ENCODE measurements at places on chromosomes 6 and 20. TPM values are rescaled to one million over a fixed set of nuclear protein-coding genes. Genes with fewer than 3 reads are reported as not detected.
A peak's percentile ranks its signal among the peaks of the same experiment; 100 is the strongest.

DNA sequence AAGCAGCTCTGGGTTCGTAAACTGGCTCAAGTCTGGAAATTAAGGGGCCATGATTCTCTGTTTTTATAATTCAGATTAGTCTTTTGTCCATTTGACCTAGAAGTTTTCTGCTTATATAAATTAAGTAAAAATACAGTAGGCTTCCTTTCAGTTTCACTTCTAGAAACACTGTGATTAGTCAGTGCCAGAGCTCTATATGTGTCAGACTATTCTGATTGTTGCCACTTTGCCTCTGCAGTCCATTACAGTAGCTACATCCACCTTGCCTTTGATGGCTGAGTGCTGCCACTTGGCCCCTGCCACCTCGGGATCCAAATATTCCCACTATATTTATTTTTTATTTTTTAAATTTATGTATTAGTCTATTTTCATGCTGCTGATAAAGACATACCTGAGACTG, 7.9 kb downstream of the ZC2HC1B start:
- peaks cover 3% of the 10 kb centered on the region for H3K36me3 ChIP-seq
- DNase-seq: no peak
- H3K4me3 ChIP-seq: no peak overlapping the region
- no peaks in the 10 kb centered on the region for H3K27me3 ChIP-seq
- no peak overlapping the region for H3K27ac ChIP-seq

GRCh38 chr6:21914121-21914973, 320.8 kb downstream of the SOX4 start:
- peaks cover 5% of the 10 kb centered on the region for H3K27me3 ChIP-seq
- H3K4me3 ChIP-seq: peak overlapping the region; percentile 39
- peaks cover 27% of the 10 kb centered on the region for H3K4me1 ChIP-seq
- DNase-seq: peak; percentile 8
- no peak overlapping the region for H3K27ac ChIP-seq

DNA sequence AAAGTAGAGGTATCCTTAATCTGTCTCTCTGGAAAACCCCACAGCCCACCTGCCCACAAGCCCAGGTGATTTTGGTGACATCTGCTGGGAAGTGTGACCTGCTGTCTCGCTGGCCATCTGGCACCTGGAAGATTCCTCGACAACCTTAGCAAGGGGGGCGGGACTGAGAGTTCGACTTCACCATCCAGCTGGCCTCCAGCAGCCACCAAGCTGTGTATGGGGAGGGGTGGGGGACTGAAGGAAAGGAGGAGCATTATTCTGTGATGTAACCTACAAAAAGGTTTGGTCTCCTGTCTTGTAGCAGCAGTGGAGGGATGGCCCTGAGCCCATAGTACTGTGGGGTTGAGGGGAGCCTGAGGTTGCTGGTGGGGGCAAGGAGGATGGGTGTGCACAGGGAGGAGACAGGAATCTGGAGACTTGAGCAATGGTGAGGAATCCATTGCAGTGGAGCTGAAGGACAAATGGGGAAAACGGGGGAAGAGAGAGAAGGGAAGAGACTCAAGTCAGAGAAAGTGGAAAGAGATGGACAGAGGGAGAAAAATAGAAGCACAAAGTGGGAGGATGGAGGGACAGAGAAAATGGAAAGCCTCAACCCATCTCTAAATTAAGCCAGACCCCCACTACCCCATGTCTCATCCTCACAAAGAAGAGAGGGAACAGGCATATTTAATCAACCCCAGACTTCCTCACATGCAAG, 4.0 kb downstream of the LY6G6F start:
- H3K36me3 ChIP-seq: no peaks in the 10 kb centered on the region
- no peak for DNase-seq
- H3K4me1 ChIP-seq: peaks cover 15% of the 10 kb centered on the region
- H3K27me3 ChIP-seq: peaks cover 10% of the 10 kb centered on the region
- H3K27ac ChIP-seq: no peak overlapping the region

- H3K4me3 ChIP-seq: no peak overlapping the region
- no peak overlapping the region for H3K27ac ChIP-seq
- DNase-seq: no peak
- H3K4me1 ChIP-seq: no peaks in the 10 kb centered on the region
- H3K27me3 ChIP-seq: no peaks in the 10 kb centered on the region
- no peaks in the 10 kb centered on the region for H3K36me3 ChIP-seq
Measured at GRCh38 chr6:124535746-124536145, 426.5 kb upstream of the RNF217 start.

GRCh38 chr20:61562491-61562890, 310.4 kb downstream of the CDH4 start:
- no peak overlapping the region for H3K4me3 ChIP-seq
- no peaks in the 10 kb centered on the region for H3K27me3 ChIP-seq
- DNase-seq: no peak
- H3K4me1 ChIP-seq: no peaks in the 10 kb centered on the region
- no peak overlapping the region for H3K27ac ChIP-seq
- no peaks in the 10 kb centered on the region for H3K36me3 ChIP-seq

DNA sequence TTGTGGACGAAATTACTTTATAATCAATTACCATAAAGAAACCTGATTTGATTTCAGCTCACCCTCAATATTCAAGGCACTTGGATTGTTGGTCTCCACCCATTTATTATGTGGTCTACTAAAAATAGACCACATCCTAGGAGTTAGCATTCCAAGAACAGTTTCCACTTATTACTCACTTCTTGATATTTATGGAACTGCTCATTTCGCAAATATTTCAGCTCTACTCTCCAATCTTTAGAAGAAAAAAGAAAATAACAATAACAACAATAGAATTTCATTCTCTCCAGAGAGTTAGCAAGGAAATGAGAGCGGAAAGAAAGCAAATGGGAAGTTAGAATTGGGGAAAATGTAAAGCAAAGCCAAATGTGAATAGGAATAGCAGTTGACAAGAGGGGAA, 26.2 kb upstream of the HDAC2 start:
- H3K4me1 ChIP-seq: no peaks in the 10 kb centered on the region
- no peak for DNase-seq
- H3K27me3 ChIP-seq: peaks cover 14% of the 10 kb centered on the region
- H3K27ac ChIP-seq: no peak overlapping the region
- no peak overlapping the region for H3K4me3 ChIP-seq

GRCh38 chr6:93721386-93722048, 302.2 kb upstream of the EPHA7 start:
- H3K4me1 ChIP-seq: no peaks in the 10 kb centered on the region
- no peak overlapping the region for H3K27ac ChIP-seq
- DNase-seq: no peak
- no peak overlapping the region for H3K4me3 ChIP-seq

DNA sequence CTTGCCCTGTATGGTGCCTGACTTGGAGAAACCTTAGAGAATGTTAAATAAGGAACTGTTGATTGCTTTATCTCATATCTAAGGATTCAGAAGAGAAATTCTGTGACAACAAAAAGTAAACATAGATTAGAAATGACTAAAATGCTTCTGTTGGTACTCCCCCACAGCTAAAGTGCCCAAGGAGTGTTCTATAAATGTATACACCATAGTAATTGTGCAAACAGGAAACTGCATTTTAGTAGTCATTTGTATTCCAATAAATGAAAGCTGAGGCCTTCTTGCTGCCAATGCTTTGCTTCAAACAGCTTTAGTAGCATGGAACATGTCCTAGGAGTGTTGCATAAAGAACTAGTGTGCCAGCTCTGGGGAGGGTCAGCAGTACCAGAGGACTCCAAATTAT, 343.7 kb upstream of the IRAK1BP1 start:
- H3K27me3 ChIP-seq: no peaks in the 10 kb centered on the region
- no peak overlapping the region for H3K4me3 ChIP-seq
- H3K27ac ChIP-seq: no peak overlapping the region
- H3K4me1 ChIP-seq: no peaks in the 10 kb centered on the region
- no peaks in the 10 kb centered on the region for H3K36me3 ChIP-seq

DNA sequence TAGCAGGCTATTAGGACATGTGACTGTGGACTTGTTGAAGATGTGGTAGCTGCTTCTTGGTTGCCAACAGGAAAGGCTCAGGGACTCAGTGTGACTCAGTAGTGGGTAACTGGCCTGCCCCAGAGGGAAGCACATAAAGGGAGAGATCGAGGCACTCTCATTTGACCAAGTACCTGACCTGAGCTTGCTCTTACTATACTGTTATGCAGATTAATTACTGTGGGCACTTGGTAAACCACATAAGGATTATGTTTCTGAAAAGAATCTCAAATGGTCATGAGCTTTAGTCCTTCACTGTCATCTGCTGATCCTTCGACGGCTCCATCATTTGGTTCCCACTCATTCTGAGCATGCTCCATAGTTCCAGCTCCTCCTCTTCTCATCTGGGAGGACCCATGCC, 48.2 kb upstream of the RPL7L1 start:
- peaks cover 34% of the 10 kb centered on the region for H3K36me3 ChIP-seq
- no peaks in the 10 kb centered on the region for H3K27me3 ChIP-seq
- no peaks in the 10 kb centered on the region for H3K4me1 ChIP-seq
- DNase-seq: no peak
- no peak overlapping the region for H3K4me3 ChIP-seq

GRCh38 chr20:59786801-59787537, 146.5 kb downstream of the SYCP2 start:
- H3K4me1 ChIP-seq: no peaks in the 10 kb centered on the region
- DNase-seq: no peak
- no peaks in the 10 kb centered on the region for H3K27me3 ChIP-seq
- no peak overlapping the region for H3K4me3 ChIP-seq

DNA sequence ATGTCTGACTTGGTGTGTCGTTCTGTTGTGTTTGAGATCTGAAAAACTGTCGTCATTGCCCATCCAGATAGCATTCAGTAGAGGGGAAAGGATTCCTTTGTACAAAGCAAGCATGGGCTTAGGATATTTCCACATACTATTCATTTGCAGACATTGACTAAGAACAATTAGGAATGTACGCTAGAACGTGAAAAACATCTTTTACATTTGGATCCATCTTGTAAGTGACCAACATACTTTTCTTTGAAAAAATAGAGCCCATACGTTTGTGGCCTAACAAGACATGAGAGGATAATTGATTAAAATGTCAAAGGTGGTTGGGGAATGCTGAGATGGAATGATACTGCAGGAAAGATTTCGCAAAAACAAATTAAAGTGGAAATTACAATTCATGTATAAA, 225.8 kb upstream of the QKI start:
- no peak overlapping the region for H3K4me3 ChIP-seq
- peaks cover 4% of the 10 kb centered on the region for H3K27me3 ChIP-seq
- no peak for DNase-seq
- no peak overlapping the region for H3K27ac ChIP-seq

- H3K36me3 ChIP-seq: peaks cover 27% of the 10 kb centered on the region
- no peaks in the 10 kb centered on the region for H3K4me1 ChIP-seq
- no peaks in the 10 kb centered on the region for H3K27me3 ChIP-seq
Measured at GRCh38 chr6:151430886-151431285, 21.0 kb downstream of the RMND1 start.

DNA sequence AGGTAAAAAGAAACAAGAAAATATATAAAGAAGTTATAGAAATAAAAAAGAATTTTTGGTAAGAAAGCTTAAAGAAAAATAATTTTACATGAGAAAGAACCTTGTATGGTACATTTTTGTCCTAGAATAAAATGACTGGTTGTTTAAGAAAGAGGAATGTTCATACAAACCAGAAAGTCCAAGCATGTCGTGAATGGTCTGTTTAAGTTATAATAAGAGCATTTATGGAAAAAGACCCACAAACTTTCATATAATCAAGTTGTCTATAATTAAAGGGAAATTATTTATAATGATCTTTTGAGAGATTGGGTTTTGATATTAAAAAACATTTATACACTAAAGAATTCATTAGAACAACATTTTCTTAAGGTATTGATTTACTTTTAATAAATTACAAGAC, 27.8 kb upstream of the FAM110A start:
- H3K27ac ChIP-seq: no peak overlapping the region
- no peaks in the 10 kb centered on the region for H3K36me3 ChIP-seq
- no peaks in the 10 kb centered on the region for H3K4me1 ChIP-seq
- peaks cover 10% of the 10 kb centered on the region for H3K27me3 ChIP-seq
- no peak overlapping the region for H3K4me3 ChIP-seq

DNA sequence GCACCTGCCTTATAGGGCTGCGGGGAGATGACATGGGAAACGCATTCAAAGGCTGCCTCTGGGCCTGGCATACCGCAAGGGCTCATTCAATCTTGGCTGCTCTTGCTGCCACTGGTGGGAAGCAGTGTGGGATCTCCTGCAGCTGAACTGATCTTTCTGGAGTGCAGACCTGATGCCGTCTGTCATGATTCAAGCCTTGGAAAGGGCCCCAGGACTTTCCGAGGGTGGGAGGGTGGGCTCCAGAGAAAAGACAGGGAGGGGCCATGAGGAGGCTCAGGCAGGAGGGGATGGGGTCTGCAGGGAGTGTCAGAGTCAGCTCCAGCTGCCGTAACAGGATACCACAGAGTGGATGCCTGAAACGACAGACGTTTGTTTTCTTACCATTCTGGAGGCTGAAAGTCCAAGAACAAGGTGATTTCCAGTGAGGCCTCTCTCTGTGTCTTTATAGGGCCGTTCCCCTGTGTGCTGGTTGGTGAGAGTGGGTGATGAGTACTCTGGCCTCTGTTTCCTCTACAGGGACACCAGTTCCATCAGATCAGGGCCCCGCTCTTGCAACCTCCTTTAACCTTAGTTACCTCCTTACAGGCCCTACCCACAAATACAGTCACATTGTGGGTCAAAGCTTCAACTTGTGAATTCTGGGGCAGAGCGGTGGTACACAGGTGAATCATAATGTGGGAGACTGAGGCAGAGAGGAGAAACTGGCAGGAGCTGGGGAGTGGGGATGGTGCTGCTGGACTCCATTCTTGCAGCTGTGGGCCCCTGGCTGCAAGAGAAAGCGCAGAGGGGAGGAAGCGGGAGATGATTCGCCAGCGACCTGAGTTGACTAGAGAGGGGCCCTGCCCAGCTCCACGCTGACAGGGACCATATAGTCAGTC, 148.4 kb downstream of the SYCP2 start:
- DNase-seq: no peak
- H3K27ac ChIP-seq: no peak overlapping the region
- no peaks in the 10 kb centered on the region for H3K27me3 ChIP-seq
- no peaks in the 10 kb centered on the region for H3K4me1 ChIP-seq
- H3K4me3 ChIP-seq: no peak overlapping the region
- H3K36me3 ChIP-seq: no peaks in the 10 kb centered on the region

DNA sequence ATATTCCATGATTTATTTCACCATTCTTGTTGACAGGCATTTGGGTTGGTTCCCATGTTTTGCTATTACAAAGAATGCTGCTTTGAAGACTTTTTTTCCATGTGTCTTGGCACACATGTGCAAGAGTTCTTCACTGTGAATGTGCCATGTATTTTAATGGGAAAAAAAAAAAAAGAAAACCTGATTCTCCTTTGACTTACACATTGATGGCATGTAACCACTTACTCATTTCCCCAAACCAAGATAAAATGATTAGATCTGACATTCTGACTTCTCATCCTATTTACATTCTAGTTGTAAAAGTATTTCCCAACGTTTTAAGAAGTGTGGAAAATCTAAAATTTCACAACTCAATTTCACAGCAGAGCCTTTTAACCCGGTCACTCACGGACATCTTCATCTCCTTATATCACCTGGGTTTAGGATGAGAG, 4.4 kb downstream of the CAP2 start:
- no peaks in the 10 kb centered on the region for H3K4me1 ChIP-seq
- H3K36me3 ChIP-seq: no peaks in the 10 kb centered on the region
- no peak for DNase-seq
- H3K27me3 ChIP-seq: peaks cover 28% of the 10 kb centered on the region

Gene DACT2
- total RNA-seq: 2.3 TPM

Gene DUSP15
- not detected for total RNA-seq

Gene HSPA1L
- total RNA-seq: 2.2 TPM

Gene APOM
- total RNA-seq: 1.8 TPM

Gene HSPA1A
- 173 TPM for total RNA-seq

Gene RIN2
- total RNA-seq: not detected

Gene IRF4
- total RNA-seq: 929 TPM
